ENCODE measurements at places on chromosomes 13 and 19.

GRCh38 chr19:54461613-54462012 is 2.0 kb downstream of the LENG9 start:
- DNase-seq, result no peak

DNA sequence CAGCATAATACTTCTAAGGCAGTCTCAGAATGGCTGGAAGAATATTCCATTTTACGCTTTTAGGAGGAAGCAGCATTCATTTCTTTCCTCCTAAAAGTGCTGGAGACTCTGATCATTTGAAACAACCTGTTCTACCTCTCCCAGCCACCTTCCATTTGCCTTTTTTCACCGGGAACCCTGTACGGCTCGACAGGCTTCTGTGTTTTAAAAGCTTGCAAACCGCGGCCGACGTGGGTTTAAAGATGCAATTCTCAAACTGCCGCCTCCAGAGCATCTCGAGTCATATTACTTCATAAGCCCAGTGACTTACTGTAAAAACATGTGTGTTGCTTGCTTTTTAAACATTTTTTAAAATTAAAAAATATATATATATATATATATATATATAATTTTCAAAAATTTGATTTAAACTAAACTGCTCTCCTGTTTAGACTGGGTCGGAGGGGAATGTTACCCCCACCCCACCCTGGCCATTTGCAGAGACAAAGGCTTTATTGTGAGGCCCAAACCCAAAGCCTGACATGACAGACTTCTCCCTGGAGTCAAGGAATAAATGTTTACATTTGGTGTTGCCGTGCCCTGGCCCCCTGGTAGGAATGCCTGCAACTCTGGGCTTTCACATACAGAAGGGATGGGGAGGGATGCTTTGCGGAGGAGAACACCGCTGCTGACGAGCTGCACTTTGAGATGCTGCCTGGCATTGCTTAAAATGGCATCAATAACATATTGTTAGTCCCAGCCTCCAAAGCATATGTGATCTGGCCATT is 30.4 kb downstream of the ZNF536 start:
- no peak for DNase-seq

DNA sequence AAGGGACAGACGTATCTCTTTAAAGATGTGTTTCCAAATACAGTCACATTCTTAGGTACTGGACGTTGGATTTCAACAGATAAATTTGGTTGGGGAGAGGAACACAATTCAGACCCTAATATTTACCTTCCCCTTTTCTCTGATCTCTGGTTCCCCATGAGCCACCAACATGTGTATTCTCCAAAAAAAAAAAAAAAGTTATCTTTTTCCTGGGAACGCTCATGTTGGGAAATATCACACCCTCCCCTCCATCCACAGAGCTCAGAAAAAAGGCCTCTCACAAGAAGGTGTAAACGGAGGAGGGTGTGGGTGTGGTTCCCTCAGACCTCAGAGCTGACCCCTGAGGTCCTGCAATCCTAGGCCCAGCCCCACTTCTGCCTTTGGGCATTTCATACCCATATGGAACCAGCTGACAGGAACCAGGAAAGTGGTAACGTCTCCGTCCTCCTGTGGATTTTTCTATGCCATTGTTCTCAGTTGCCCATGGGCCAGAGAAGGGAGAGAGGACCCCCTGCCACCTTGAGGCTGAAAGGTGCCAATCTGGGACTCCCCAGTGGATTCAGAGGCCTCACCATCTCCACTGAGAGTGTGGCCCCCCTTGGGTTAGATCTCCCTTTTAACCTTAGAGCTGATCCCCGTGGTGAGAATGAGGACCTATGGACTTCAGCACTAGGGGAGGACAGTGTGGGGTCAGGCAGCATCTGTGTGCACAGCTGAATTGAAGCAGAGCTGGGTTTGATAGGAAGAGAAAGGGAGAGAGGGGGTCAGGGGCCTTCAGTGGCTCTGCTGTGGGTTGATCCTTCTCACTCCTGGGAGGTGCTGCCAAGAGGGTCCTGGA is 8.4 kb upstream of the SIGLEC12 start:
- no peak for DNase-seq

DNA sequence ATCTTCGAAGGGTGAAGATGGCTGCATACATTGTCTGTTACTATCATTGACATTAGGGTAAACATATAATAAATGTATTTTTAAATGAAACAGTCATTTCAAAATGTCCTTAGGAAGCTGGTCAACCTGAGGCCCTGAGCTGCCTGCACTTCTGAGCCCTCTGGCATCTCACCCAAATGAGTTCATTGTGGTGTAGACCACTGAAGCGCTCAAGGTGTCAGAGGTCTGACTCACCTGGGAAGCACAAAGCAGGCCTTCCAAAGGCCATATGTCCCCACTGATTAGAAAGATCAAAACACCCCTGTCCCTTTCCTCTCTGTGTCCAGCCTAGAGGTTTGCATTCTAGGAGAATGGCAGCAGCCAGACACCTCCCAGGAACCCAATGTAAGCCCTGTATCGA is 59.6 kb downstream of the COL4A2 start:
- DNase-seq, result no peak

DNA sequence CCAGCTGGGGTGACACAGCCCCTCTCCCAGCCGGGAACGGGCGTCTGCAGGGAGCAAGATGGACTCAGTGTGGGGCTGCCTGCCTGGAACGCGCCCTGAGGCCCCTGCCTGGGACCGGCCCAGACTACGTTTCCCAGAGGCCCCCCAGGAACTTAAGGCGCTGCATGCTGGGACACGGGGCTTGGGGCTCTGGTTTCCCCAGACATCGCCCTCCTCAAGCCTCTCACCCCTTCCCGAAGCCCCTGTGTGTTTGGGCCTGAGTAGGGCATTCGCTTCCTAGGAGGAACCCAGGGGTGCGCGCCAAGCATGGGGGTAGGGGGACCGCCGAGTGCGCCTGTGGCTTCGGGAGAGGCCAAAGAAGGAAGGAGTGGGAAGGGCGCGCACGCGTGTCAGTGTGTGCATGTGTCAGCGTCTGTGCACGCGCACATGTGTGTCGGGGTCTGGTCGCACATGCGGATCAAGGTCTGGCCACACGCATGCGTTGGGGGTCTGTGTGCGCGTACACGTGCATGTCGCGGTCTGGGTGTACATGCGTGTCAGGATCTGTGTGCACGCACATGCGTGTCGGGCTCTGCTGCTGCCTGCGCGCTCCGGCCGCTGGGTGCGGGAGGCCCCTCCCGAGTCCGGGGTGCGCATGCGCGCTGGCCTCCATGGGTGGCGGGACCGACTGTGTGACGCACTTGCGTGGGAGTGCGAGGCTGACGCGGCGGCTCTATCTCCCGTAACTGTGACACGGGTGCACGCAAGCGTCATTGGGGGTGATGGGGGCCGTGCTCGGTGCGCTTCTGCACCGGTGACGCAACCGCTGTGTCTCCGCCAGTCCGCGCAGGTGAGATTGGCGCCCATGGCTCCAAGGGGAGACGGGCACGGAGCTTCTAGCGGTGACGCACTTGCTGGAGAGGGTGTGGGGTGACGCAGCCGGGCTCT is 16.2 kb downstream of the ZNF331 start:
- DNase-seq, result peak; percentile 62

DNA sequence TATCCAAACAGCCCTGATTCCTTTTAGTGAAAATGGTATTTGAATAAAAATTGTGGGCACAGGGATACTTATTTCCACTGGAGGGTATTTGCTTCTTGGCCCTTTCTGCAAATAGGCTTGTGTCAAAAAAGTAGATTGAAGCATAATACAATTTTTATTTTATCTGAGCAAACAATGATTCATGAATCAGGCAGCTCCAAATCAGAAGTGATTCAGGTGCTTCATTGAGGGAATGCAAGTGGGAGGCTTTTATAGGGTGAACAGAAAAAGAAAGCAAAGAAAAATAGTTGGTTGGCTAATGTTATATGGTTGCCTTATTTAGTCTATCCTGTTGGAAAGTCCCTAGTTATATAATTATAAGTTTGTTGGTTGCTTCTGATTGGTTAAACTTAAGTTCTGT is 117.9 kb downstream of the ITGBL1 start:
- DNase-seq, result no peak

DNA sequence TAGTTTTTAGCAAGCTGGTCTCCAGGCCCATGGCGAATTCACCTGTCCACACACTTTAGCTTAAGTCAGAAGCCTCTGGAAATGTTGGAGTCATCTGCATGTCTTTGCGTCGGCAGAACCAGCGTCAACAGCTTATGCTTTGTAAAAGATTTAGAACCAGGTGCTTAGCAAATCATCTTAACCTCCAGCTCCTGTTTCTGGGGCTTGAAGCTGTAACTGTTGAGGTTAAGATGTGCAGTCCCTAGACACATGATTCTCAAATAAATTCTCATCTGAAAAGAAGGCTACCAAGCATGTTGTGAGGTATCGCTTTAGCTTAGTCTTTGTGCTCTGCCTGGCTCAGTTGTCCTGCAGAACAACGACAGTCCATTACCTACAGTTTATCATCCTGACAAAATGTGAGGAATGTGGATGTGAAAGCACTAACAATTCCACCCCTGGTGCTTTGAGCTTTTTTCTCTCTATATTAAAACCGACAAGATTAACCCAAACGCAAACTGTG is 4.4 kb downstream of the EFNB2 start:
- DNase-seq, result no peak

GRCh38 chr13:110430391-110431336 is 123.6 kb downstream of the COL4A2 start:
- DNase-seq, result no peak

DNA sequence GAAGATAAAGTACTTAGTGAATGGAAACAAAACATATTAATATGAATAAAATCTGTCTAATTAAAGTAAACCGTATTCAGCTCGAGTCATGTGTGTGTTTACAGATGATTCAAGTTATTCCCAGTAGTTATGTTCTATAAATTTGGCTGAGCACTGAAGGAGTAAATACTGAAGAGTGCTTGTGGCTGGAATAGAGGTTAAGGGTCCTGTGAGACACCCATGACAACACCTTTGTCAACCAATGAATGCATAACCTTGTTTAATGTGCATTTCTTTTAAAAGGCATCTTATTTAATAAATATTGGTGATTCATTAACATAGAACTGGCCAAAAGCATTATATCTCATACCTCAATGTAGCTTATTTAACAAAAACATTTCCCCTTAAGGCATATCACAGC is 577.8 kb upstream of the SLITRK5 start:
- no peak for DNase-seq
